Central memory CD8-positive, alpha-beta T cell (primary cell): ENCODE measurements at places on chromosomes 13 and 19.

DNA sequence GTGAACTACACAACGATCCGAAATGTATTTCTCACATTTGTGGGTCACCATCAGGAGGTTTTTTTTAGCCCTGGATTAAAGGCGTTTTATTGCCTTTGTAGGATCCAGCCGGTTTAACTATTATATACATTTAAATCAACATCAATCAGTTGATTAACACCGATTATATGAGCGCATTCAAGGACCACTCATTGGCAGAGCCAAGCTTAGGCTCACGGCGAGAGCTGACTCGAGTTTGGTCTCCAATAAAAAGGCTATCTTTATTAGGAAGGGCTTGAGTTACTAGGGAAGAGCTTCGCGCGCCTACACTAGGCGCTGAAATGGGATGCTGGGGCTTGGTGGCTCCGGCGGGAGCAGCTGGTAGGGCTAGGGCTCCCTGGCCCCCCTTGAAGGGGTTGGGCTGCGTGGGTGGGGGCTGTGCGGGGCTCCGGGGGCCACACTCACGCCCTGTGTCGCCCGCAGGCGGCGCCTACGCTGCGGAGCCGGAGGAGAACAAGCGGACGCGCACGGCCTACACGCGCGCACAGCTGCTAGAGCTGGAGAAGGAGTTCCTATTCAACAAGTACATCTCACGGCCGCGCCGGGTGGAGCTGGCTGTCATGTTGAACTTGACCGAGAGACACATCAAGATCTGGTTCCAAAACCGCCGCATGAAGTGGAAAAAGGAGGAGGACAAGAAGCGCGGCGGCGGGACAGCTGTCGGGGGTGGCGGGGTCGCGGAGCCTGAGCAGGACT, 4.2 kb downstream of the PDX1 start:
- no peak for DNase-seq

DNA sequence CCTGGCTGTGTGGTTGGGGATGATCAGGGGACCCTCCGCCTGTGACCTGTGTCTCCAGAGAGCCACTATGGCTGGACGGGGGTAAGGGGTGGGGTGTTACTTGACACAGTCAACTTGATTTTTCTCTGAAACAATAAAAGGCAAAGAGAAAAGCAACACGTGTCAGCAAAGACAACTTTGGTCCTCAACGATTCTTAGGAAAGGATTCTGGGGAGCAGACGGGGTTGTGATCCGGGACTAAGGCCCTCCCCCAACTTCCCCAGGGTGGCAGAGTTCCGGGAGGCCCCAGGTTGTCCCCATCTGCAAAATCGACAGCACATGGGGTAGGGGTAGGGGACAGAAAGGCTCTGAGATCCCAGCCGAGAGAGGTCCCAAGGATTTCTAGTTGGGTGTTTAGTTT, 46.2 kb downstream of the COLGALT1 start:
- DNase-seq: no peak

DNA sequence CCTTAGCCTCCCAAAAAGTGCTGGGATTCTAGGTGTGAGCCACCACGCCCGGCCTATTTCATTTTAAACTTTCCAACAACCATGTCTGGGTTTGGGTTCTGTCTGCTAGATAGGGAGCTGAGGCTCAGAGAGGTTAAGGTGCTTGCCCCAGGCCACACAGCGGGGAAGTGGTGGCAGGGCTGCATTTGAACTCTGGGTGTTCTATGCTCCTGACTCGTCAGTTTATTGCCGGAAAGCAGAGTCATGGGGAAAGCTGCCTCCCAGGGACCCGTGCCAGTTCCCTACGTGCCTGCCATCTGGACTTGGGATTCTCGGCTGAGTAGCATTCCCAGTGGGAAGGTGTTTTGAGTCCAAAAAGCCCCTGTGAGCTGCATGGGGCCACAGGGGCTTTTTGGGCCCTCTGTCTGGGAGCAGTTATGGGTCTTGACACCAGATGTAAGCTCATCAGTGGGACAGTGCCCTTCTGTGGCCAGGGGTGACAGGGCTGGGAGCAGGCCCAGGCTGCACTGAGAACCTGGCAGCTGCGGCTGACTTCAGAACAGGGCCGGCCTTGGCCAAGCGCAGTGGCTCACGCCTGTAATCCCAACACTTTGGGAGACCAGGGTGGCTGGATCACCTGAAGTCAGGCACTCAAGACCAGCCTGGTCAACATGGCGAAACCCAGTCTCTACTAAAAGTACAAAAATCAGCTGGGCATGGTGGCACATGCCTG, 10.9 kb downstream of the RFX1 start:
- no peak for DNase-seq

DNA sequence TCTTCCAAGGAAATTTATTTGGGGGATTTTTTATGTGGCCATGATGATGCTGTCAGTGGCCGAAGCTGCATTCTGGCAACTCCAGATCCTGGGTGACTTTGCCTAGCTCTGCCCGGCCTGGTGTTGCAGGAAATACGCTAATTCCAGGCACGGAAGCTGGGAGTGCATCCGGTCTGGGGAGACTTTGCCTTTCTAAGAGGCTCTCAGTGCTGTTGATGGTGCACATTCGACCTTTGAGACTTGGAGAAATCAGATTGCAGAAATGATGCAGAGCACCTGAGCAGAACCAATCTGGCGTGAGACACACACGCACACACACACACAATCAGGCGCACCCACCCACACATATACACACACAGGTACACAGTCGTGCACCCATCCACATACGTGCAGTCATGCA, 5.9 kb upstream of the TMEM255B start:
- DNase-seq: no peak

DNA sequence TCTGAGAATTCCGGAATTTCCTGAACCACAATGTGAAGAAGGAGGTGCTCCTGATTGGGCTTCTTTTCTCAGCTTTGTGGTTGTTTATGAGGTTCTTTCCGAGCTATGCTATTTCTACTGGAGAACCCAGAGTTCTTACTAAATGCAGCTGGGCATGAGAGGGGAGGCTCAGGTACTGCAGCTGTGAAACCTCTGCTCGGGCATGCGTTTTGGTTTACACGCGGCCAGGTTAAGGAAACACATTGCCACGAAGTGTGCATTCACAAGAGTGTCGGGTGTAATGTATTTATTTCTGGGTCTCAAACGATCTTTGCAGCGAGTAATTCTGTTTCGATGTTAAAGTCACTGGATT, 661 bp upstream of the MIR17HG start:
- no peak for DNase-seq

DNA sequence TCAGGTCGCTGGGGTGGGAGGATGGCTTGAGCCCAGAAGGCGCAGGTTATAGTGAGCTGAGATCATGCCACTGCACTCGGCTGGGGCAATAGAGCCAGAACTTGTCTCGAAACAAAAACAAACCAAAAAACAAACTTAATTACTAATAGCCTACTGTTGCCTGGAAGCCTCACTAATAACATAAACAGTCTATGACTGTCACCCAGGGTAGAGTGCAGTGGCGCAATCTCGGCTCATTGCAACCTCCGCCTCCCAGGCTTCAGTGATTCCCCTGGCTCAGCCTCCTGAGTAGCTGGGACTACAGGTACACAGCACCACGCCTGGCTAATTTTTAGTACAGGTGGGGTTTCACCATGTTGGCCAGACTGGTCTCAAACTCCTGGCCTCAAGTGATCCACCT, 18.0 kb downstream of the CATSPERD start:
- DNase-seq: no peak

- DNase-seq: no peak
These were observed 5.2 kb downstream of the GARRE1 start for GRCh38 chr19:34259367-34260095.

- no peak for DNase-seq
These were observed 98.4 kb upstream of the STARD13 start for GRCh38 chr13:33383724-33384577.

DNA sequence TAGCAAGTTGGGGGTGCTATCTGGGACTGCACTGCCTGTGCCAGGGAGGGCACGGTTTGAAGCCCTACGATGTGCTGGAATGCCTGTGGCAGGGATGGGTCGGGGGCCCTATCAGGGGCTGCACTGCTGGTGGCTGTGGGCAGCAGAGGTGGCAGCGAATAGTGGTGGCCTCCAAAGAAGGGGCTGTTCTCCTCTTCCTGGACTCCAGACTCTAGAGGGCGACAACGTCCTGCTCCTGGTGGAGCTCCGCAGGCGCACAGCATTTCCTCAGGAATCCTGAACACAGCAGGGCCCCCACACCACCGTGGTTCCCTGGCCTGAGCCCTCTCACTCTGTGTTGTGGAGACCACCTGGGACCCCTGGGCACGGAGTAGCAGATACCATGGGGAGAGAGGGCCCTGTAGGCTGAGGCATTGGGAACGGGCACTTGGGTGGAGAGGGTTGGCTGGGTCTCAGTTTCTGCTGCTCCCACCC, 145.6 kb downstream of the TNFRSF19 start:
- DNase-seq: no peak

- DNase-seq: no peak
These were observed 367.9 kb downstream of the LIG4 start for GRCh38 chr13:107847406-107847805.

DNA sequence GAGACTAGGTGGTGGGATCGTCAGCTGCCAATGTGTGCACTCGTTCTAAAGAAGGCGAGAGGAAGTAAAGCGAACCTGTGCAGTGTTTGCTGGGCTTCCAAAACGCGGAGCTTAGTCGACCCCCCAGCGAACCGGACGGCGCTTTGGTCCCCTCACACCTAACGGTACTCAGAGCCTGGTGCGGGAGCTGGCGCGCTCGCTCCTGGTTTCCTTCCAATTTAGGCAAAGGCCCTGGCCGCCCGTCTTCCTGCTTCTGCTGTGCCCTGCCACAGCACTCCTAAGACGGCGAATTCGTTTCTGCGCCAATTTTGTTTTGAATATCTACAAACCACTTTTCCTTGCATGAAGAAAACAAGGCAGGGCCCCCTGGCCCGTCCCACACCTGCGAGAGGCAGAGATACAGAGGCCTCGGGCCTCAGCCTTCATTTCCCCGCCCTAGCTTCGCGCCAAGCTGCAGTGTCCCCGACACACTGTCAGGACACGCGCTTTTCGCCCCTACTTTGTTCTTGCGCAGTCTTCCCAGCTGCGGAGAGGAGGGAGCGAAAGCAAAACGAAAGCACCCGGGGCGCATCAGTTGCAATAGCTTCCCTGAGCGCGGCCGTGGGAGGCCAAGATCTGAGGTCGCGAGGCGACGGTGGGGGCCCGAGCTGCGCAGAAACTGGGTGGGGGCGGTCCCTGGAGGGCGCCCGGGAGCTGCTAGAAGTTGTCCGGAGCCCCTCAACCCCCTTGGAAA, 111.9 kb downstream of the KCNRG start:
- DNase-seq: no peak

GRCh38 chr13:111474136-111475002, 153.9 kb downstream of the TEX29 start:
- DNase-seq: no peak

- DNase-seq: no peak
These were observed 2104.9 kb downstream of the PCDH9 start for GRCh38 chr13:65125236-65125635.

DNA sequence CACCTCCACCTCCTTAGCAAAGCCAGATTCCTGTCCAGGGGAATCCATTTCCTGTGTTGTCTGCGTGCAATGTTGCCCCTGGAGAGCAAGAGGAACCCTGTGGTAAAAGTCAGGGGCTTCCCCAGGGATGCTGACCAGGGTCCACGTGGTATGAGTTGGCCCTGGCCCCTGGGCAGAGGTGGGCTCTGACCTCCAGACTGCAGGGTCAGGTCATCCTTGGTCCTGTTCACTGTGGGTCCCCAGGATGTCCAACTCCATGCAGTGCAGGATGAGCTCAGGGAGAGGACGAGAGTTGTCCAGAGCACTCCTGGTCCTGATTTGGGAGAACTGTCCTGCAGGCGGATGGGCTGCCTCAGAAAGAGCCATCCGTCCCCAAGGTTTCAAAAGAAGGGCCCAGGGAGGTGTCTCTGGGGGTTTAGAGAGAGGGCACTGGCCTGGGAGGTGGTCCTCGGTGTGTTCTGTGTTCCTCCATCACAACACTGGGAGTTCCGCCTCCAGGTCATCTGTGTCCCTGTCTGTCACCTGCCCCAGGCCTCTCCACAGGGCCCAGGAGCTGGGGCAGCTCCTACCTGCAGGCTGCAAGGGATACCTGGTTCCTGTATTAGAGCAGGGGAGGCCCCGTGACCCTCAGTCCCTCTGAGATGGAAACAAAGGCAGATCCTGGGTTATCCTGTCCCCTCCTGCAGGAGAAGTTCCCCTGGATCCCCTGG, 1.2 kb upstream of the CEACAM4 start:
- DNase-seq: no peak

- no peak for DNase-seq
These were observed 213.8 kb downstream of the DCLK1 start for GRCh38 chr13:35917252-35917941.

DNA sequence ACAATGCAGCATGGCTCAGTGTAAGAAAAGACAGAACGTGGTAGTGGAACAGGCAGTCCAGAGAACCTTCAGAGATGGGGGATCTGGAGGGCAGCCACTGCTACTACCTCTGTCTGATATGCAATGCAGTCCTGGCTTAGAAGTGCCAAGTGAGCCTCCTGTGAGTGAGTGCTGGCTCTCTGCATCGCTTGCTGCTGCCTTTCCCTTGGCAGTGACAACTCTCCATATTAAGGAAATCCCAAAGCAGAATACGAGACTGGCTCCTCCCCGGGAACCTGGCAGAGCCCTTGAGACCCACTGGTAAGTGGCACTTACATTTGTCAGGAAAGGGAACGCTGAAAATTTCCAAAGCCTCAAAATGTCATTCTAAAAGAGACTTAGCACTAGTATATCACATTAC, 7.5 kb downstream of the DOCK9 start:
- no peak for DNase-seq

GRCh38 chr19:29338480-29338879, 125.5 kb upstream of the UQCRFS1 start:
- DNase-seq: no peak

- no peak for DNase-seq
These were observed 52.7 kb upstream of the ZDHHC20 start for GRCh38 chr13:21511849-21512248.

GRCh38 chr19:53961523-53962356, 997 bp upstream of the CACNG8 start:
- DNase-seq: no peak

DNA sequence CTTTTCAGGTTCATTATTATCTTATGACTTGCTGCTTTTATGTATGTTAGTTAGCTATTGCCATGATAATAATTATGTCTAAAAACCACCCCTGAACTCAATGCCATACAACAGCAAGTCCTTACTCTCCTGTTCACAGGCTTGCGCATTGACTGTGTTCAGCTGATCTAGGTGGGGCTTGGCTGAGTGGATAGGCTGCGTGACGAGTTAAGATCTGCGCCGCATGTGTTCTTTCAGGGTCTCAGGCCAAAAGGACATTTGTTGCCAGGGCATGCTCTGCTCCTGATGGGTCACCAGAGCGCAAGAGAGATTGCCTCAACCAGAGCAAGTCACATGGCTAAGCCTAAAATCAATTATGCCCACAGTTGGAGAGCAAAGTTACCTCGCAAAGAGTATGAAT, 859 bp downstream of the ZNF568 start:
- no peak for DNase-seq

- no peak for DNase-seq
These were observed 3.0 kb upstream of the NDFIP2 start for GRCh38 chr13:79477968-79478367.
